HT1080 (cell line): ENCODE measurements at places on chromosomes 2 and 18. TPM values are rescaled to one million over a fixed set of nuclear protein-coding genes. Genes with fewer than 3 reads are reported as not detected.

The FAM210A gene
- total RNA-seq: 47.2 and 51.1 TPM in 2 replicates

The SCYGR8 gene
- total RNA-seq: not detected in 2 replicates

The RBM44 gene
- 0.32 and 0.40 TPM in 2 replicates for total RNA-seq

The STAT4 gene
- total RNA-seq: not detected in 2 replicates

The GKN2 gene
- not detected in 2 replicates for total RNA-seq

The ALLC gene
- not detected in 2 replicates for total RNA-seq

The ZBTB7C gene
- total RNA-seq: 0.05 TPM in 1 of 2 replicates, not detected in the other

The ADGRF3 gene
- total RNA-seq: not detected in 2 replicates

The KCNJ13 gene
- not detected in 2 replicates for total RNA-seq

The C2orf78 gene
- total RNA-seq: not detected in 2 replicates

The TXNDC2 gene
- 0.11 TPM in 1 of 2 replicates, not detected in the other for total RNA-seq

The PROM2 gene
- total RNA-seq: not detected in 2 replicates

The CKAP2L gene
- 21.1 and 33.7 TPM in 2 replicates for total RNA-seq

The HOXD1 gene
- total RNA-seq: not detected in 2 replicates

The CXCR1 gene
- total RNA-seq: not detected in 2 replicates
